Substantia nigra (tissue), 51 donors: ENCODE measurements at places on chromosomes 12 and 14.

DNA sequence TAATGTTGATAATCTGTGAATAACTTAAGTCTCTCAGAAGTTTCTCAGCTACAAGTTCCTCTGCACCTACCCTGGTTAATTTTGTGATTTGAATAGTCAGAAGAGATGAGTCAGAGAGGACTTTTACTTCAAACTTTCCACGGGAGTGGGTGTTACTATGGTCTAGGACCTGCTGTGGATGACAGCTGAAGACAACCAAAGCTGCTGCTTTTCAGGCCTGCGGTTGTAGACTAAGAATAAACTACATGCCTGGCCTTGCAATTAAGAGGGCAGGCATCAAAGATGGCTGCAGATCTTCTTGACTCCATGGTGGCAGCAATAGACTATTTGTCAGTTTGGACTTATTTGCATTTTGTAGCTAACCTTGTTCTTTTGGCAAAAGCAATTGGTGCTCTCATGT is 227.1 kb upstream of the KRR1 start:
- DNase-seq = no peak

- DNase-seq = no peak
Measured at GRCh38 chr14:22753586-22753985, 12.9 kb upstream of the OXA1L start.

GRCh38 chr14:29176876-29177275 is 410.3 kb downstream of the FOXG1 start:
- DNase-seq = no peak

GRCh38 chr14:68633131-68633991 is 159.5 kb downstream of the ZFP36L1 start:
- DNase-seq = peak; percentile 88

DNA sequence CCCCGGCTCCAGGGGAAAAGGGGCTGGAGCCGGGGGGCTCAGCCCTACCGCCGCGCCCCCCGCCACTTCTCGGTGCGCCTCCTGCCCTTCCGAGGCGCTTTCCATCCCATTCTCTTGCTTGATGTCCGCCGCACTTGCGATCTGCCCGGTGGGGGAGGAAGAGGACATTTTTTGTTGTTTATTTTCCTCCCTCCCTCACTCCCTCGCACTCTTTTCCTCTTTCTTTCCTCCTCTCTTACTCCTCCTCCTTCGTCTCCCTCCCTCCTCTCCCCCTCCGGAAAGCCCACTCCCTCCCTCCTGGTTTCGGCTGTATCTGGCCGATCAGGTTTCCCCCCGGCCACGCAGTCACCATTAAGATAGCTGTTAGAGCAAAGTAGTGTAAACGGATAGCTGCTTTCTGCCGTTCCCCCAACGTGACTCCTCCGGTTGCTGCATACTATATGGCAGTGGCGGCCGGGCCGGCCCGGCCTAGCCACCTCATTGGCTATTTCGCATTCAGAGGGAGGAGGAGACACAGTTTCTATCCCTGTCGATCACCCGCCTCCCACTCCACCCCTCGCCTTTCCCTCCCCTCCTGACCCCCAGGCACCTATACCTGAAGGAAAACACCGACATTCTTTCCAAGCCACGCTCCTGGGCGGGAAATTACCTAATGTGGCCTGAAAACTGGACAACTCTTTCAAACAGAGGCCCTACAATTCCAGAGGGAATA is at the start of gene SIX4:
Gene SIX4, minus strand, starts transcription at position 445 of the 712 bp plus-strand sequence. Its CDS starts 277 bp downstream, at position 168.
- no peak for DNase-seq

GRCh38 chr12:68792952-68793351 is 15.0 kb upstream of the MDM2 start:
- DNase-seq = no peak

GRCh38 chr12:89765959-89766824 is 57.6 kb upstream of the ATP2B1 start:
- DNase-seq = no peak

GRCh38 chr12:121514184-121514742 is 66.6 kb downstream of the KDM2B start:
- DNase-seq = no peak

GRCh38 chr12:55736780-55737580 is 5.9 kb upstream of the GDF11 start:
- DNase-seq = peak; percentile 75

- DNase-seq = no peak
Measured at GRCh38 chr12:47281667-47282171, 202.0 kb upstream of the AMIGO2 start.

- no peak for DNase-seq
Measured at GRCh38 chr12:90013409-90013808, 304.8 kb upstream of the ATP2B1 start.

DNA sequence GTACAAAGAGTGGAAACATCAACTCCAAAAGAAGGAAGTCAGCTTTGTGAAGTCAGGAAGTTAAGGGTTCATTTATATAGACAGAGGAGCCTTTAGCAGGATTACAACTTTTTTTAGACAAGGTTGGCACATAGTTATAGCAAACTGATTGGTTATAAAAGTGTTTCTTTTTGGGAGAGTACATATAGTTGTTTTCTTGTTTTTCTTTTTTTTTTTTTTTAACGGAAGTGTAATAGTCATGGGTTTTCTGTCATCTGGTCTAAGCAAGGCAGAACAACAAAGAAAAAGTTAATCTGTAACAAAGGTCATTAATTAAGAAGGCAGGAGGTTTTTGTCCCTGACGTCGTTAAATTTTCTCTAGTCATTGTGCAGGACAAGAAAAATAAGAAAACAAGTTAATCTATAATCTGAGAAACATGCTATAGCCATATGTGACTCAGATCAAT is 13.0 kb upstream of the MFAP5 start:
- DNase-seq = no peak

GRCh38 chr12:27822076-27822712 is 42.2 kb upstream of the MANSC4 start:
- no peak for DNase-seq

DNA sequence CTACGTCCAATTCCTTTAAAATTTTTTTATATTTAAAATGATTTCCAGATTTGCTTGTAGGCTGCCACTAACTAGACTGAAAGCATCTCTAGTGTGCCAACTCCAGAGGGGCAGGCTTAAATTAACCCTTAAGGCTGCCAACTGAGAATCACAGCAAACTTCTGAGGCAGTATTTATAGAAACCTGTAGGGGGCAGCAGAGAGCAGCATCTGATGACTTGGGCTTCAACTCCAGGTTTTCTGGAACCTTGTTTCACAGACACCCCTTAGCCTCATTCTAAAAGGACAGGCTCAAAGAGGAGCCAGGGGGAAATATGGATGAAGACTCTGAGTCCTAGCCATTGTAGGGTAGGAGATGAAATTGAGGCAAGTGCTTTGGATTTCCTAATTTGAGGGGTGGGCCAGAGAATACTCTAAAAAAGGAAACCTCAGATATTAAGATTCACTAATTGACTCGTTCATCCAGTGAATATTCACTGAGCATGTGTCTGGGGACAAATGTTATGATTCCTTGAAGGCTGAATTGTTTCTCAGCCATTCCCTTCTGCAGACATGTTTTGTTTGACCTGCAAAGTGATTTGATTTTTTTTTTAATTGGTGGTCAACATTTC is 63.3 kb upstream of the HSPB8 start:
- DNase-seq = no peak

- DNase-seq = no peak
Measured at GRCh38 chr14:75435473-75435872, 7.7 kb downstream of the JDP2 start.

- no peak for DNase-seq
Measured at GRCh38 chr12:131280426-131280825, 326.7 kb downstream of the ADGRD1 start.

DNA sequence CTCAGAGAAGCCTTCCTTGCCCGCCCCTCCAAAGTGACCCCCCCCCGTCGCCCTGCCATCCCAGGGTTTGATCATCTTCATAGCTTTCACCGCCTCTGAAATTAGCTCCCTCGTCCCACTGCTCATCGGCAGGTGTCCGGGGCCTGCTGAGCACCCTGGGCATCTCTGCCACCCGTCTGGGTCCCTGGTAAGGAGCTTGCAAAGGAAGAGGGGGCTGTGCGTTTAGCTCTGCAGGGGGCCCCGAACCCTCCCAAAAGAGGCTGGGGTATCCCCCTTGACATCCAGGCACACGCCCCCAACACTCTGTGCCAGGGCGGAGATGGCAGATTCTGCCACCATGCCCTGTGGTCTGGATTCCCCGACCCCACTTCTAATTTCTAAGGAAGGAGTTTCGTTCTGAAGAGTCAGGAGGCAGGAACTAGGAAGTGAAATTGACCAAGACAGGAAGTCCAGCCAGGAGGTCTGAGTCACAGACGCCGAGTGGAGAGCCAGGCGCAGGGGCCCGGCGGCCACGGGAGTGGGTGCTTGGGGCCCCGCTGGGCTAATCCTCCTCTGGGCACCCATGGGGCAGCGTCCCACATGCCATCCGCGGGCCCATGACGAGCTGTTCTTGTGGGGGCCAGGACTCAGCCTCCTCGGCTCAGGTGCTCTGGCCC is 95.7 kb downstream of the RFLNA start:
- no peak for DNase-seq

DNA sequence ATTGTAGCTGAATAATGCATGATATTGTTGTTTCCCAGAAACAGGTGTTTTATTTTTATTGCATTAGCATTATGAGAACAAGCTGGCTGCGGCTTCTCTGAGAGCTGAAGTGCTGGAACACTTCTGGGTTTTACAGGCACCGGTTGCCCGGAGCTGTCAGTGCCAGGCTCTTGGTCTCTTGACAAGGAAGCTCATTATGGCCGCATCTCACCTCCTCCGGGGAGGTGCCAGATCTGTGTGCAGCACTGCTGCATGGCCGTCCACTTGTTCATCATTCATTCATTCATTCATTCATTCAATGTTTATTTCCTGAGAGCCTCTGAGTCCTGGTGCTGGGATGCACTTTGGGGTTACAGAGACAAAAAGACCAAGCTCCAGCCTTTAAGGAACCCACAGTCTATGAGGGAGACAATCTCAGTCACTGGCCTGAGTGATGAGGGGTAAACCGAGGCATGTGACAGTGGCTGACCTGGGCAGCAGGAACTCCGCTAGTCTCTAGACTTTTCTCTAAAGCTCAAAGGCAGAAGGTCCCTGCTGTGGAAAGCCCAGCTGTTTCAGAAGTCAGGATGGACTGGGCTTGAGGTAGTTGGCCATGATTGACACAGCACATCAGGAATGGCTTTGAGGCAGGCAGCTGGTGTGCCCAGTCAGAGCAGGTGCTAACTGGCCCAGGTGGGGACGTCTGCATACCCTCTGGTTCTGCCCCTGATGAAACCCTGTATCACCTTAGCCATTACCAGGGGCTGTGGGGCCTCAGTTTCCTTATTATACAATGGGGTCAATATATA is 181.0 kb downstream of the ADGRD1 start:
- DNase-seq = no peak

DNA sequence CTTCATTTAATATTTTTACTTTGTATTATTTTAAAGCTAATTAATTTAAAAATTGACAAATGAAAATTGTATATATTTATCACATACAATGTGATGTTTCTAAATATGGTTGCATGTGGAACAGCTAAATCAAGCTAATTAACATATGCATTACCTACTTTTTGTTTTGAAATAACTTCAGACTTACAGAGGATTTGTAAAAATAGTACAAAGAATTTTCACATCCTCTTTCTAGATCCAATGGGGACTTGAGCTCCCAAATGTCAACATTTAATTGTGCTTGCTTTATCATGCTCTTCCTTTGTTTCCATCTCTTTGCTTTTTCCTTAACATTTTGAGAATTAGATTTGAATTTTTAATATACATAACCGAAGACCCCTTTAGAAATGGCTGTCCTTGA is 6.6 kb downstream of the DCD start:
- no peak for DNase-seq

DNA sequence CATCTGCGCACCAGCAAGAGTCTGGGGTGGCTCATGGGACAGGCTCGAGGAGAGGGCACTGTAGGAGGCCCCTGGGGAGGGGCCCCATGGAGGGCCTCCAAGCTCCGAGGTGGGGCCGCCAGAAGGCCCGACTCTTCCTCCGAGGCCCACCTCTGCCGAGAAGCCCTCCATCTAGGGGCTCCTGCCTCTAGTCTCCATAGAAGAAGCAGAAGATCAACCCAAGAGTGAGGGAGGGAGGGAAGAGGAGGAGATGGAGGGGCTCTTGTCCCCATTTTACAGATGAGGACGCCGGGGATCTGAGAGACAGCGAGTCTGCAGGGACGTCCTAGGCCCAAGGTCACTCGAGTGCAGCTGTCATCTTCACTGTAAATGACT is 41.2 kb downstream of the DIO3 start:
- DNase-seq = no peak

DNA sequence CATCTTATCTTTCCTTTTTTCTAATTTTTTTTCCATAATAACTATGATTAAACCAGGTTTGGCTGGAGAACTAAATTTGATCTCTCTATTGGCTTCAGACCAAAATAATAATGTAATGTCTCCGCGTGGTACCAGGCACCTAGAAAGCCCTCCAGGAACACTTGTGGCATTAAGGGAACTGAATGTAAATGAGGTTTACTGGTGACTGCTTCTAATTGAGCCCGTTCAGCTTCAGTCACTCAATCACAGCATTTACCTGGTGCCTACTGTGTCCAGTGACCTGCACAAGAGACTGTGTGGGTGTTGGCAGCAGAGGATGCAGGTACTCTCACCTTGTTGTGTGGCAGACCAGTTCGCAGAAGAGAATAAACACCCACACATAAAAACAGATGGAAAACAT is 302.5 kb downstream of the DPF3 start:
- DNase-seq = no peak

GRCh38 chr12:23350808-23351207 is 598.7 kb downstream of the SOX5 start:
- DNase-seq = no peak

DNA sequence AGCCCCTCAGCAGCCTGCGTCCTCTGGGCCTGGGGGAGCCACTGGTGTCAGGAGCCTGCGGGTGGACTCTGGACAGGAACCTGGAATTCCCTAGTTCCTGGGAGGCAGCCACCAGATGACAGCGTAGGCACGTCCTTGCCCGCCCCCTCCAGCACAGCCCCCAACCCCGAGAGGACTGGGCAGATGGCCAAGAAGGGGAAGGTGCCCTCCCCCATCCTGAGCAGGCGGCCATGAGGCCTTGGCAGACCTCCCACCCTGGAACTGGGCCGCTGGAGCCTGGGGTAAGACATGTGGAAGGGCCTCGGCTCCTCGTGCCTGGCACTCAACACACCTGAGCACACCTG is 60.4 kb upstream of the FBRSL1 start:
- no peak for DNase-seq

DNA sequence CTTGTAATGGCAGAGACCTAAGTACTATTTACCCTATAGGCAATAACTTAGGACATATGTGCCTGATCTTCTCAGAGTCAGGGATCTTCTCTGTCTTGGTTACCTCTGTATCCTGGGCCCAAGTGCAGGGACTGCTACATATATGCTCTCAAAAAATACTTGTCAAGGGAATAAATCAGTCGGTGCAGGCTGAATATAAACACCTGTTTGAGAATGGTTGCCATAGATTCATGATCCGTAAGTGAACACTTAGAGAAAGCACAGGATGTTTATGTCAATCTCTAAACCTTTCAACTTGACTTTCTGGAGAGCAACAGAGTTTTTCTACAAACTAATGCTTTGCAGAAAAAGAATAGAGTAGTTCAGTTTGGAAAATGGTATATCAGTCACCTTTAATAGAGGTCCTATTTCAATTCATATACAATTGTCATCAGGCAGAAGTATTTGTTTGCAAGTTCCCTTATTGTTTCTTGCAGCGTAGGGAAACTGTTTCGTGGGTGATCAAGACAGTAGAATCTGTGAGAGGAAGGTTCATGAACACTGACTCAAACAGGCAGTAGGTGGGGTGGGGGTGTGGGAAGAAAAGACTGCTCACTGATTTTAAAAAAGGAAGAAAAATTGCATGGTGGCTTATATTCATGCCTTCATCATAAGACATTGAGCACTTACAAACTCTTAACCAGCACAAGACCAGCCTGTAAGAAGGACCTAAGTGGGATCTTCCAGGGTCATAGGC is 6.0 kb upstream of the UBE2N start:
- DNase-seq = no peak
